ENCODE measurements at places on chromosomes 12 and 14. TPM values are rescaled to one million over a fixed set of nuclear protein-coding genes. Genes with fewer than 3 reads are reported as not detected.

DNA sequence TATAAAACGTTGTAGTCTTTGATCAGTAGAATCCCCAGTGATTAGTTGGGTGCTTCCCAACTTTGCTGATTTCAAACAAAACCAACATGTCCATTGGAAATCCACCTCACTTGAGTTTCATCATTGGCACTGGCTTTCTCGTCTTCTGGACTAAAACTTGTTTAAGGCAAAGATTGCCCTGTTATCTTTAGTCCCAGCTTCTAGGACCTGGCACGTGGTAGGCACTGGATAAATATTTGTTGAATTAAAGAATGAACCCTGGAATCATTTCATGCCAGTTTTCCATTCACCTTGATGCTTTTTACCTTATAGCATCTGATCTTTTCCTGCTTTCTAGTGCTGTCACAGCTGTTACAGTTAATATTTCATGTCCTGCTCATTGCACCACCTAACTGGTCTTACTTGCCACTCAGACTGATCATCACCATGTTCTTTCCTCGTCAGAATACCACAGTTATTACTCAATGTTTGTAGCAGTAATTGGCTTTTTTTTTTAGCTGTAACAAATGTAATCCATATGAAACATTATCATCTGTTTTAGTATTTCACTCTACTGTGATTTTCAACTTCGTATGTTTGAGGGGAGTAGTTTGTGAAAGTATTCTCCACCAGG is 7.3 kb upstream of the C12orf50 start:
- DNase-seq = no peak

NTS gene
- polyA plus RNA-seq = not detected

DNA sequence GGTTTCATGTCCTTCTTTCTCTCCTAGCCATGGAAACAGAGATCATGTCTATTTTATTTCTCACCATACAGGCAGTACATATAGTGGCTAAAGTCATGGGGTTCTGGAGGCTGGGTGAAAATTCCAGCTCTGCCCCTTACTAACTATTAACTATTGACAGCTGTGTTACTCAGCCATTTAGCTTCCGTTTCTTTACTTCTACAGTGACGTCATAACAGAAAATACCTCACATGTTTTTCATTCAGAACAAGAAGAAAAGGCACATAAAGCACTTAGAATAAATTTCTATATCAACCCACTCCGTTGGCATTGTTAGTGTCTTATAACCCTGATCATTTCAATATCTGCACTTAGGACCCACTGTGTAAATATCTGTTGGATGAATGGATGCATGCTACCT is 1506.9 kb upstream of the TMEM132C start:
- no peak for DNase-seq

GRCh38 chr14:64465831-64466554 is 694 bp downstream of the AKAP5 start:
- DNase-seq = no peak

DNA sequence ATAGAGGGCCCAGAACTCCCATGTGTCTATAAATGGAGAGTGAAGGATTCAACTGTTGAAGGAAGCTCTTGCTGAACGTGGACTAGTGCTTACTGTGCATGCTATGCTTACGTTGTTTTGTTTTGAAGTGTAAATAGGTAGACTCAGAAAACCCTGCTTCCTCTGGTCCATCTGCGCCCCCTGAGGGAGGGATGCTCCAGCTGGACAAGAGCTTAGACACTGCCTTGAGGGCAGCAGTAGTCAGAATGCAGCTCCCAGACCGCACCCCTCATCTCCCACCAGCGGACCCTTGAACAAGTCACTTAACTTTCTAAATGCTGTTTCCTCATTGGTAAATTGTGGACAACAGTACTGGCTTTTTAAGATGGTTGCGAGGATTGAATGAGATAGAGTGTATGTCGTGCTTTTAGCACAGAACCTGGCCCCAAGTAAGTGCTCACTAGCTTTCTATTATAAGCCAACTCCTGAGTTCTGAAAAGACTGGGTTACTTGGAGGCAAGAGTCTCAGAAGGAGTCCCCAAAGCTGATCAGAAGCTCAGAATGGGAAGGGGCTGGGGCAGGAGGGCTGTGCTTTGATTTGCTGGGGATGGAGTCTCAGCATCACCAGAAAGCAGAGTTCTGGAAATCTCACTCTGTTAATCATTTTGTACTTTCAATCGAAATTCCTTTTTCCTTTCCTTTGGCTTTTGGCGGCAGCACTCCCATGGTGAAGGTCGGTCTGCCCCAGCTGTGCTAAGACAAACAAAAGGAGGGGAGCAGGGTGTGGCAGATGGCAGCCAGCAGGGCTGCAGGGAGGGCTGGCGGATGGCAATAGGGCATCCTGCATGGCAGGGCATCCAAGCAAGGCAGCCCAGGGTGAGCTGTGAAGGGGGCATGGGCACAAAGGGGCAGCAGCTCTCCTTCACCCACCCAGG is 15.6 kb downstream of the AGAP2 start:
- no peak for DNase-seq

All from BJ (cell line).